ENCODE measurements at places on chromosomes 5 and 9.

GRCh38 chr5:1723957-1724821 lies 75.4 kb downstream of the MRPL36 start:
- DNase-seq = no peak

- DNase-seq = no peak
Observed at GRCh38 chr5:96809921-96810320, 2.2 kb upstream of the ERAP1 start.

- DNase-seq = no peak
Observed at GRCh38 chr9:97768746-97769145, 71.6 kb upstream of the XPA start.

- DNase-seq = no peak
Observed at GRCh38 chr5:107610798-107611197, 59.9 kb downstream of the EFNA5 start.

GRCh38 chr5:124748687-124749594 lies 2.5 kb upstream of the ZNF608 start:
- DNase-seq = peak; percentile 98

- DNase-seq = no peak
Observed at GRCh38 chr9:126489581-126490213, 124.0 kb upstream of the LMX1B start.

DNA sequence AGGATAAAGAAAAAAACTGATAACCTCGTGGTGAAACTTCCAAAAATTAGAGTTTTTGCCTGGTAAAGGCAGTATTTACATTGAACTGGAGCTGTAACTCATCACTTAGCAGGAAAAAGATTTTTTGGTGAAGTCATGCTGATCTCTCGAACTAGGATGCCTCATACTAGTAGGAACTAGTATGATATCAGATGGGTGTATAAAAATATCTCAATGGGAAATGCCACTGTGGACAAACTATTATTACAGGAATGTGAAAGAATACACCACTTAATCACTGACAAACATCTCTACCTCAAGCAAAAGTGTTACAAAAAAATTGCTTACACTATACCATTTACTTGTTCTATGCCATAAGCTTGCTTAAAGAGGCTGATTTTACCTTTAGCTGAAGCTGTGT lies 28.4 kb downstream of the RFX3 start:
- no peak for DNase-seq

GRCh38 chr5:10420932-10421331 lies 20.7 kb upstream of the ROPN1L start:
- no peak for DNase-seq

GRCh38 chr9:134928436-134929192 lies 10.9 kb upstream of the FCN1 start:
- DNase-seq = no peak

DNA sequence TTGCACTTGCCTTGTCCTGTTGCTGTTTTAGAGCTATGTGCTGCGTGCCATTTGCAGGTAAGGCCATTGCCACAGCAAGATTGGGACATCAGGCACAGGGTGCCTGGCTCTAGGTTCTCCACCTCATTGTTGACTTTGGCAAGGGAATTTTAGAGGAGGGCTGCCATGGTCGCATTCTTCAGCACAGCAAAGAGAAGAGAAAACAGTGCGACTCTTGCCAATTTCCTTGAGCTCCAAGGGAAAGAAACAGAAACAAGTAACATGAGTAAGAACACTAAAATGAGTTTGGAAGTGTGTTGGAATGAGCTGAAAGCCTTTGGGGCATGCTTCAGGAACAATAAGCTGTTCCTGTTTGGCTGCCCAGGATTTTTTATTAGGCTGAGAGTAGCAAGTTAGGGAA lies 188.1 kb upstream of the IL12B start:
- DNase-seq = no peak

Measured in NCI-H1694 treated with DMSO at 0.1 percent for 48 hours (cell line).